ENCODE measurements at places on chromosomes 12 and 14.

DNA sequence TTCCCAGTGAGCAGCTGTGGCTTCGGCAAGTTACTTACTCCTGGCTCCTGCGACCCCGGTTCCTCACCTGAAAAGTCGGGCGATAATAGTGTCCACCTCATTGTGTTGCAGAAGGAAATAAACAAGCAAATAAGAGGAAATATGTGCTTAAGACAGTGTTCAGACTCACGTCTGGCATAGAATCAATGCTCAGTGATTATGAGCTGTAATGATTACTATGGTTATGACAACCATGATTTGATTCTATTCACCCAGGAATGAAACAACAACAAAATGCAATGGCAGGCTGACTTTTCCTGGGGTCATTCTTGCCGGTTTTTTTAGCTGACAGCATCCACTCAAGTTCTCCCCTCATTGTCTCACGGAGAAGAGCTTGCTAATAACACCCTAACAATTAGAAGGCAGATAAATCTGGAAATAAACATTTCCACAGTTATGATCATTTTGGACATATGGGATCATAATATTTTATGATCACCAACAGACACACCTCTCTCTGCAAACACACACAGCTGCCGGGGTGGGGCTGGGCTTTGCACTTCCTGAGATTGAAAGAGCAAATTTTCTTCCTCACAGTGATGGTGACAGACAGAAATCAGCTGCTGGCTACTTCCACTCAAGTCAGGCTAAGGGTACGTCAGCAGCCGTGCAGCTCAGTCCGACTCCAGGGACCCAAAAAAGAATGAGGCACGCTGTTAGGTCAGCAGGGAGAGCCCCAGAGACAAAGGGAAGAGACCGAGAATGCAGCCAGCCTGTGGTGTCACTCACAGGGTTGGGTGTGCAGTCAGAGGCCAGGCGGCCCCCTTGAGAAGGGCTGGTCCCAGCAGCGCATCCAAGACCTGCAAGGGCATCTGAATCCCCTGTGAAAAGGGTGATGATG lies 158.0 kb downstream of the RIMBP2 start:
- DNase-seq, result no peak

- DNase-seq, result no peak
Observed at GRCh38 chr14:53788566-53788965, 168.1 kb downstream of the BMP4 start.

- DNase-seq, result peak; percentile 59
Observed at GRCh38 chr14:50647282-50647681, 20.8 kb downstream of the SAV1 start.

DNA sequence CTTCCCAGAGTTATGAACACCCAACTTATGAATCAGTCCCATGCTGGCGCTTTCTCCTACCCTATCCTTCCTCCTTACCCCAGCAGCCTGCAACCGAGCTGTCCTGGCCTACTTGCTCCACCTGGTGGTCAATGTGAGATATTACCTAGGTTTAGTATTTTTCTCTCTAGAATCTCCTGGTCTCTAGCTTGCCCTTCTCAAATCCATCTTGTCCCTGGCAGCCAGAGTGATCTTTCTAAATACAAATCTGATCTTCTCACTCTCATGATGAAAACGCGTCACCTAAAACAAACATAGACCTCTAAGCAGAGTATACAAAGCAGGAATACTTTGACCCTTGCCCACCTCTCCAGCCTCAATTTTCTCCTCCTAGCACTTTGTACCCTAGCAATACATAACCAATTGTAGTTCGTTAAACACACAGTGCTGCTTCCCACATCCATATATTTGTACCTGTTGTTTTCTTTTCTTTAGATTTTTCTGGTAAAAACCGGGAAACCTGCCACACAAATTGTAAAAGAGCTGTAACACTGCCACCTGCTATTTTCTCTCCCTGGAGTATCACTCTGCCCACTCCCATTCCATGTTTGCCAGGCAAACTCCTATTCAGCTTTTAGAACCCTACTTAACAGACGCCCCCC lies 20.0 kb upstream of the TCP11L2 start:
- peak; percentile 82 for DNase-seq

GRCh38 chr14:23582906-23583760 lies 4.5 kb upstream of the JPH4 start:
- DNase-seq, result no peak

DNA sequence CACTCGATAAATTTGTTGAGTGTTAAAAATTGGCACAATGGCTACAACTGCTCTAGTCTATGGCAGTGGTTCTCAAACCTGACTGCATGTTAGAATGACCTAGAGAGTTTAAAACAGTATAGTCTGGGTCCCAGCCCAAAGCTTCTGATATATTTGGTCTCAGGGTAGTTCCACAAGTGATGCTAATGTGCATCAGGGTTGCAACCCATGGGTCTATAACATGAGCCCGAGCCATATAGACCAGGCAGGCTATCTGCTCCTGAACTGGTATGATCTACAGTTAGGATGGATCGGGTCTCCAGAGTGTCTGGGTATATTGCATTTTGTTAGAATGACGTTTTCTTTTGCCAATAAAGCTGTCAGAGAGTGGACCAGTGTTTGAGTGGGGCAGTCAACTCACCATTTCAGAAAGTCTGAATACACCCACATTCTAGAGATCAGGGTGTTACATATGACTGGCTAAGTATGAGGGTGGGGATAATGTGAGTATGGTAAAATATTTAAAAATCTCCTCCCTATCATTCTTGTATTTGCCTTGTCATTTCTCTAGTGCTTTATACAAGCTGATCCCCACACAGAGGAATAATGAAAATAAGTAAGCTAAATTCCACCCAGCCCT lies 80.9 kb downstream of the FRMD6 start:
- no peak for DNase-seq

- peak; percentile 43 for DNase-seq
Observed at GRCh38 chr12:101407049-101407435, 530 bp downstream of the ARL1 start.

DNA sequence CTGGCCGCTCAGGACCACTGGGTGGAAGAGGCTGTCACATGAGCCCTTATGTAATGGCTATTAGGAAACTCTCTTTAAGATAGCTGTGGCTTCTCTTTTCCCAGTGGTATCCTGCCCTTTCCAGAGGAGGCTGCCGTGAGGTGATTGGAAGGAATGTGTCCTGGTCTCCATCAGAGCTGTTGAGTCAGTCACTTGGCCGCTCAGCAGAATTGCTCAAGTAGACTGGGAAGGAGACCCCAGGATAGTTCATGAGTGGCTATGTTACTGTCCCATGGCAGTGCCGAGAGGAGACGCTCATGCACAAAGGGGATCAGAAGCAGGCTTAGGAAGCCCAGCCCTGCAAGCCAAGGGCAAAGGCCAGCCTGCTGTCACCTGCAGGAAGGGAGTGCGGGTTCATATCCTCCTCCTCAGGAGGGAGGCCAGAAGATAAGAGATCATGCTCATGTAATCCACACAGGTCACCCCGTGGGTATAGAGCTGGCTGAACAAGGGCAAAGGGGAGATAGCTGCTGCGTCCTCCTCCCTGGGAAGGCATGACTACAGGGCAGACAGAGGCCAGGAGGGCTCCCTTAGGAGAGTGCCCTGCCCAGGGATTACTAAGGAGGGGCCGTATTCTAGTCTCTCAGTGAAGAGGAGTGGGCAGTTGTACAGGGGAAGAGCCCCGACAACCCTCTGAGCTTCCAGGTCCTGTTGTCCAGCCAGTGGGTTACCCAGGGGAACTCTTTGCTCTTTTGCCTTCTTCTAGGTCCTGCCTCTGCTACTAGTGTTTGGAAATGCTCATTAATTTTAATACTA lies 137.0 kb upstream of the MAX start:
- DNase-seq, result no peak

DNA sequence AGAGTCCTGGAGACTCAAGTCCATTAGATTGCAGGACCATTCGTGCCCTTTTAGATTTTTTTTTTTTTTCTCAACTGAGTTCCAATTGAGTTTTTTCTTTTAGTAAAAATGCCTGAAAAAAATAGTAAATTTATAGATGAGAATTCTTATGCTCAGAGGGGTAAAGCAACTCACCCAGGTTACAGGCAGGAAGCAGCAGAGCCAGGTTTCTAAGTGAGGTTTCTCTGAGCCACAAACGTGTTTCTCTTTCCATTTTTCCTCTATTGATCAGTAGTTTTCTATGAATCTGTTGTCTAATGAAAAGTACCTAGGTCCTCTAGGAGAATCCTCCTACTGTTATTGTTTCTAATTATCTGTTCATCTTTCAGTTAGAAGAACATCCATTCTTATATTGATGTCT lies 66.4 kb upstream of the C12orf71 start:
- DNase-seq, result no peak

DNA sequence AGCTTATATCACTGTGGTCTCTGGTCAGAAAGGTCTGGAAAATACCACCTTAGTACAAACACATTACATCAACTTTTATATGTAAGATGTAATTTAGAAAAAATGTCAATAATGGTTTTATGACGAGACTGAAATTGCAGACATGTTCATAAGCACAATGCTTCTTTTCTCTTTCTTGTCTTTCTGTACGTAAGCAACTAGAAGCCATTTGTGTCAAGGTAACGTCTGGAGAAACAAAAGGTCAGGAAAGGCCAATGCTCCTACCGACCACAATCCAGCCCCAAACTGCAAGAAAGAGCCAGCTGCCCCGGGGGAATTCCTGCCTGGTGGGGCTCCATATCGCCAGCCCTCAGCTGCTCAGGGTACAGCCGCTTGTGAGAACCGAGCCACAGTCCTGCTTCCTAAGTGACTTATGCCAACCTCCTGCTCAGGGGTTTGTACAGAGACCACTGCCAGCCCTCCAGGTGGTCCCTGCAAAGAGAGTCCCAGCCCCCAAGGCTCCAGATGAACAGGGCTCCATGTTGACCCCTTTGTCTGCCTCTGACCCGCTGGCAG lies 6.3 kb downstream of the ZNF839 start:
- no peak for DNase-seq

GRCh38 chr12:80681287-80681686 lies 26.1 kb upstream of the MYF6 start:
- no peak for DNase-seq

DNA sequence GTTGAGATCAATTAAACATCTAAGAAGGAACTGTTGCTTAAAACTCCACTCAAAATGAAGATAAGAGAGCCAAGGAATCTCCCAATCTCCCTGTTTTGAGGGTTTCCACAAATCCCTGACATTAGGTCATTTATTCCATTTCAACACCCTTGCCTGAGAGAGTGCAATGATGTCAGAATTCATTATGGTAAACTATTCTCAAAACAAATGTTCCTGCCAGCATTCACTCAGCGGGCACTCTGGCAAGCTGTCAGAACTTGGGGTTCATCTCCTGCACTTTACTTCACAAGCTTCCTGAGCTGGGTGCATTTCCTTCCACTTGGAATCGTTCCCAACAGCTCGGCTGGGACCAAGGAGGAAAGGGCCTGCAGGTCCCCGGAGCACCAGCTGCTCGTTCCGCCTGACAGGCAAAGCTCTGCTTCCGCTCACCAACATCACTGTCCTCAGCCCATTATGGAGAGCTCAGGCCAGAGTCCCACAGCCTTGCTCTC lies 117.8 kb downstream of the TTC7B start:
- no peak for DNase-seq

DNA sequence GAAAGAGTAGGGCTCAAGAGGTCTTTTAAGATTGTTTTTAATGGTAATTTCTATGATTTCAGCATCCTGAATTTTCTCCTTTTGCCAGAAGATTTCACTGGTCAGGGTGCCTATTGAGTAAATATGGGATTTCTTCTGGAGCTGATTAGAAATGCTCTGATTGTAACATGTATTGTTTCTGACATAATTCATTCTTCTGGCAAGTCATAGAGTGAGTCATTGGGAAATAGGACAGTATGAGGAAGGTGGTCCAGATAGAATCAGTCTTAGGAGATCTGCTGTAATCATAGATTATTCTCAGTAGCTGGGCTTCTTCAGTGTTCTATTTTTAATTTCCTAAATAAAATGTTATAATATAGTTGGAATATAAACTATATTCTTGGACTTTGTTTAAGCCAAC lies 182.0 kb upstream of the NAV3 start:
- DNase-seq, result no peak

- no peak for DNase-seq
Observed at GRCh38 chr14:57714487-57714931, 151.4 kb downstream of the SLC35F4 start.

GRCh38 chr12:113346353-113346752 lies 11.4 kb upstream of the SLC8B1 start:
- no peak for DNase-seq

DNA sequence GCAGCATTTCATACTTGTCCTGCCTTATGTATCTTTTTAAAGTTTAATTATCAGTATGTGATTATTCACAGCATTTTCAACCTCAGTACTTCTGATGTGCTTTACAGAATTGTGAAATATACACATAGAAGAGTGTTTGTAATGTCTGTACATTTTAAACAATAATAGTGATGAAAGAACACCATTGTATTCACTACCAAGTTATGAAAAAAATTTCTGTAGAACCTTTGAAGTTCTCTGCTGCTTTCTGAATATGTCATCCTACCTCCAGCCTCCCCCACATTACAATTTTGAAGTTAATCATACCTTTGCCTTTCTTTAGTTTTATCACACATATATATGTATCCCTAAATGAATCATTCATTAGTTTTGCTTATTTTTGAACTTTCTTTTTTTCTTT lies 24.8 kb downstream of the FRMD6 start:
- DNase-seq, result no peak

GRCh38 chr12:106721915-106722314 lies 52.6 kb upstream of the RIC8B start:
- DNase-seq, result no peak

- peak; percentile 40 for DNase-seq
Observed at GRCh38 chr12:56645201-56645716, 525 bp downstream of the ATP5F1B start.

DNA sequence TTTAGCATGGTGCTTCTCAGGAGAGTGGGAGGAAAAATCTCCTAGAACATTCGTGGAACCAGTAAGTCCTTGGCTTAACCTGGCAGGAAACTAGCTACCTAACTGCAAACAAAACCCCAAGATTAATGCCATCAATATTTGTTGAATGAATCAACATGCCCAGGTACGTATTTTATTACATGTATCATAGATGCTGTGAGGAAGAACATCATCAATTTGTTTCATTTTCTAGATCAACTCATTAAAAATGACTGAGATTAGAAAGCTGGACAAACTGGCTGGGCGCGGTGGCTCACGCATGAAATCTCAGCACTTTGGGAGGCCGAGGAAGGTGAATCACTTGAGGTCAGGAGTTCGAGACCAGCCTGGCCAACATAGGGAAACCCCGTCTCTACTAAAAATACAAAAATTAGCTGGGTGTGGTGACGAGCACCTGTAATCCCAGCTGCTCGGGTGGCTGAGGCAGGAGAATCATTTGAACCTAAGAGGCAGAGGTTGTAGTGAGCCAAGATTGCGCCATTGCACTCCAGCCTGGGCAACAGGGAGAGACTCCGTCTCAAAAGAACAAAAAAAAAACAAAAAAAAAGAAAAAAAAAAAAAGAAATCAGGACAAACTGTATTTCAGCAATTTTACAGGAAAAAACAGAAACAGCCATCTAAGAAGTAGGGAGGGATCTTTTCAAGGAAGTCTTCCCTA lies 88.7 kb downstream of the NTN4 start:
- no peak for DNase-seq

- DNase-seq, result no peak
Observed at GRCh38 chr12:103100257-103100831, 142.9 kb downstream of the ASCL1 start.

GRCh38 chr12:10372559-10372958 lies 17.3 kb downstream of the KLRK1 start:
- DNase-seq, result no peak

- DNase-seq, result no peak
Observed at GRCh38 chr14:55604488-55604887, 24.5 kb downstream of the KTN1 start.
